CMK (cell line): ENCODE measurements at places on chromosomes 4 and X.

DNA sequence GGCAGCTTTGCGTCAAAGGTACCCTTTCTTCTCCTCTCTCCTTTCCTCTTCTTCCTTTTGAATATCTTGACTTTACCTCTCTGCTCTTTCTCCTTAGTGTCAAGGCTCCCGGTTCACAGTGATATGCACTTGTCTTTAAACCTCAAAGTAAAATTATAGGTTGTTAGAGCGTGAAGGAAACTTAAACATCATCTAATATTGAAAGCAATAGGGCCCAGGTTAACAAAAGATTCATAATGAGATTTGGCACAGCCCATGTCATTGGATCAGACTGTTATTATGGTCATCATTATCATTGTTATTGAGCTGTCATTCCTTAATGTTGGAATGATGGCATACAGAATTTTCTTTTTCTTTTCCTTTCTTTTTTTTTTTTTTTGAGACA, 32.5 kb downstream of the FTHL17 start:
- no peak for DNase-seq

GRCh38 chr4:48602222-48602621, 112.2 kb downstream of the ZAR1 start:
- no peak for DNase-seq

GRCh38 chr4:118180776-118181175, 146.5 kb downstream of the NDST3 start:
- DNase-seq: no peak

GRCh38 chr4:112853662-112854256, 195.7 kb upstream of the ANK2 start:
- no peak for DNase-seq

GRCh38 chr4:112002248-112002661, 143.0 kb upstream of the FAM241A start:
- DNase-seq: no peak

GRCh38 chrX:427812-428725, 41.4 kb upstream of the PPP2R3B start:
- DNase-seq: no peak

GRCh38 chr4:143285696-143286437, 50.8 kb upstream of the GAB1 start:
- no peak for DNase-seq

GRCh38 chr4:129345609-129346008, 249.7 kb downstream of the C4orf33 start:
- no peak for DNase-seq

- no peak for DNase-seq
These were observed 9.9 kb upstream of the GPR101 start for GRCh38 chrX:137043736-137044135.
